ENCODE measurements at places on chromosomes 7 and 10.

DNA sequence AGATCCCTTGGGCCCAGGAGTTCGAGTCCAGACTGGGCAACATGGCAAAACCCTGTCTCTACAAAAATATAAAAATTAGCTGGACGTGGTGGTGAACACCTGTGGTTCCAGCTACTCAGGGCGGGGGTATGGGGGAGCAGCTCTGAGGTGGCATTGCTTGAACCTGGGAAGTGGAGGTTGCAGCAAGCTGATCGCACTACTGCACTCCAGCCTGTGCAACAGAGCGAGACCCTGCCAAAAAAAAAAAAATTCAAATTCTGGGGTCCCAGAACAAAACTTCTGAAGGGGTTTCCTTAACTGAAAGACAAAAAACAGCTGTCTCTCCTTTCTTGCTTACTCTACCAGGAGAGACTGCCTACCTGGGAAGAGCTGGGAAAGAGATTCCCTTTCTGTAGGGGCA lies 27.0 kb downstream of the DNMBP start:
- DNase-seq: no peak

- no peak for DNase-seq
Observed at GRCh38 chr10:60537697-60538096, 148.0 kb upstream of the ANK3 start.

DNA sequence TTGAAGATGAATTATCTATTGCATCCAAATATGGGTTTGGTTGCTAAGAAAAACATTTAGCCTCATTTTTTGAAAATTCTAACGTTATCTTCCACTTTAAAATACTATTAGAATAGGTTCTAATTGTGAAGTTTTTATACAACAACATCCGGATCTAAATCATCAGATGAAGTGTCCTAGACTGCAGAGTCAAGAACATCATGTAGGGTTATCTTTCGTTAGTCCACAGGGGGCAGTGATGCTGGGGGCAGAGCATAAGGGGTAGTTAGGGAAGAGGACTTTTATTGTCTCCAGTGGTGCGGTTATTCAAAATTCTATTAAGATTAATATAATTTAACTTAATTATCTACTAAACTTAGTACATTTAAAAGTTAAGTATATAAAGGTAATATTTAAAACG lies 990.6 kb upstream of the PHF14 start:
- no peak for DNase-seq

DNA sequence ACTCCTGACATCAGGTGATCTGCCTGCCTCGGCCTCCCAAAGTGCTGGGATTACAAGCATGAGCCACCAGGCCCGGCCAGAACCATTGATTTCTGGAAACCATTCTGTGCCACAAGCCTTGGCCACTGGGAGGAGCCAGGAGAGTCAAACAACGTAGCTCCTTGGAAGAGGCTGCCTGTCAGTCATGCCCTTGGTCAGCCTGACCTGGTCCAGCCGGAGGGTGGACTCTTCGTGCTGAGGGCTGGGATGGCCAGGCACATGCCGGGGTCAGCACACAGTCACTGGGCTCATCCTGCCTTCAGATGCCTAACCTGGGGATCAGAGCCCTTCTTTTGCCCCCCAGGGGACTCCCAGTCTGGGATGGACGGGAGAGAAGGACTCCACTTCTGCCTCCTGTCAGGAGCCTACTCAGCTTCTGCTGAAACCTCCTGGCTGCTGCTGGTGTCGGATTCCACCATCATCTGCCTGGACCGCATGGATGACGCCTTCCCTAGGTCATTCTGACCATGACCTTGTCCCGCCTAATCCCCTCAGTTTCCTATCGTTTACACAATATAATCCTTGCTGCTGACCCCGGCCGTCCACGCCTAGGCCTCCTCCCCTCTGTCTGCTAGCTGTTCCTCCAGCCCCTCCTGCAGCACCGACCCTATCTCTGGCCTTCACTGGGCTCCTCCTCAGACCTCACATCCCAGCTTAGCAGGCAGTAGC lies 30.4 kb downstream of the TMEM270 start:
- DNase-seq: no peak

DNA sequence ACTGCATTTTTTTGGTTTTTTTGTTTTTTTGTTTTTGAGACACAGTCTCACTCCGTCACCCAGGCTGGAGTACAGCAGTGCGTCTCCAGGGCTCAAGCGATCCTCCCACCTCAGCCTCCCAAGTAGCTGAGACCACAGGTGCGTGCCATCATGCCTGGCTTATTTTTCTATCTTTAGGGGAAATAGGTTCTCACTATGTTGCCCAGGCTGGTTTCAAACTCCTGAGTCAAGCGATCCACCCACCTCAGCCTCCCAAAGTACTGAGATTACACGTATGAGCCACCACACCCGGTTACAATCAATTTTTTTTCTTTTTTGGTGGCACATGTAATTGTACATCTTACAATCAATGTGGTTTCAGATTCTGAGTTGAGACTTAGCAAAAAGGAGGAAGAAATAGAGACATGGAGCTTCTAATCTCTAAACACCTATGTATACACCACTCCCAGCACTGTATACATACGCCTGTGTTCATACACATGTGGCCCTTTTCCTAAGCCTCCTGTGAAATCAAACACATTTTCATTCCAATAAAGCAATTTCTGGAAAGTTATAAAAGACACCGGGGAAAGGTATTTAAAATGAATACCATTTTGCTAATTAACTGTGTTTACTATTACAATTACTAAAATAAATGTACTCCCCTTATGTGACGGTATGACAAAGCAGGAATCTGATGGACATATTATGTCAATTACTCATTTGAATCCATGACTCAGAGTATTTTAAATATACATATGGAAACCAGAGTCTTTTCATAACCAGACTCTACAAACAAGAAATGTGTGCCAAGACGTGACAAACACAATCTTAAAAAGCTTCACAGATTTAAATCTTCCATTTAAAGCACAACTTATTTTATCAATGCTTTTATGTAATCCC lies 40.9 kb downstream of the SMURF1 start:
- no peak for DNase-seq

- DNase-seq: no peak
Observed at GRCh38 chr10:84567133-84567532, 238.7 kb downstream of the CCSER2 start.

- peak; percentile 81 for DNase-seq
Observed at GRCh38 chr7:36390199-36391090, 783 bp downstream of the ANLN start.

- no peak for DNase-seq
Observed at GRCh38 chr10:118447478-118448270, 105.5 kb upstream of the FAM204A start.

DNA sequence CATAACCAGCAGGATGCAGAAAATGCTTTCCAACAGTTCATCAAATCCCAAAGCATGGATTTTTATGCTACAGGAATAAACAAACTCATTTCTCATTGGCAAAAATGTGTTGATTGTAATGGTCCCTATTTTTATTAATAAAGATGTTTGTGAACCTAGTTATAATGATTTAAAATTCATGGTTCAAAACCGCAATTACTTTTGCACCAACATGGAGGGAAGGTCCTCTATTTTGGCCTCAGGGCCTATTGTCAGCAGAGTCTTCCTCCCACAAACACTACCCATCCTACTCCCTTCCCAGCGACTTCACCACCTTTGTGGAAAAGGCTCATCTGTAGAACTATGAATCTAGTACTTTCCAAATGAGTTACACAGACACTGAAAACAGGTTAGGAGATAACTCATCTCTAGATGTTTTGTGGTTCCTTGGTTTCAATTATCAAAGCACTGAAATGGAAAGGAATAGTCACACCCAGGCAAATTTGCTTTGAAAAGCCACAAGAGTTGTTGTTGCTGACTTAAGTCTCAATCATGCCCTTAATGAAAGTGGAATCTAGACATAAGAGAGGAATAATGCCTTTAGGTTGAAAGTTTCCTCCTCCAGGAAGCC lies 59.4 kb upstream of the FRMD4A start:
- no peak for DNase-seq

DNA sequence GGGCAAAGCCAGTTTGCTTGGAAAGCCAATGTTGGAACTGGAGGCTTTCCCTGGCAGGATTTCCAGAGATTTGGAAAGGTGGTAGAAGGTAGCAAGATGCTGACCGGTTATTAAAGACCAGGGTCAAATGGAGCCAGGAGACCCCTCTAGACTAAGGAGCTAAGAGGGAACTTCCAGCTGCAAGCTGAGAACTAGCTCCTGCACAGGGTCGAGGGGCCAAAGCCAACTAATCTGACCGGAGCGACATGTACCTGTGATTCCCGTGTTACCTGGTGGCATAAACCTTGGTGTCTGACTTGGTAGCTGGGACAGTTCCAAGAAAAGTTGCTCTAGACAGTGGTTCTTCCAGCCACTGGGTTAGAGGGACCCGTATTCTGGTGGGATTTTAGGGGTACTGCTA lies 41.8 kb downstream of the SPDYE5 start:
- DNase-seq: no peak
